ENCODE measurements at places on chromosomes 11 and 22.

GRCh38 chr11:29389793-29390192 is 627.0 kb downstream of the KCNA4 start:
- no peak for DNase-seq

GRCh38 chr22:50581950-50582492 is 628 bp downstream of the CHKB start:
- no peak for DNase-seq

GRCh38 chr11:71070490-71071453 is 181.6 kb downstream of the SHANK2 start:
- DNase-seq, result no peak

DNA sequence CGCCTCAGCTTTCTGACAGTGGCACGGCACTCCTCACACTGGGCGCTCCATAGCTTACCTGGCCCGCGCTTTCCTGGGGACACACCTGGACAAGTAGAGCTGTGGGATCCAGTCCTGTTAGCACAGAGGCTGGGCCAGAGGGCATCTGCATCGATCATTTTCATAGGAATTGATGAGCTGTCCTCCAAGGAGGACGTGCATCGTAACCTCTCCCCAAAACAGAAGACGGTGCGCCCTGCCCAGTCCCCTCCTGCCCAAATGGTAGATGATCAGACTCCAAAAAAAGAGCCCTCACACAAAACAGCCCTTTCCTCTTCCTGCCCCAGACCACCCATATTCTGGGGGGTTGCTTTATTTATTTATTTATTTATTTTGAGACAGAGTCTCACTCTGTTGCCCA is 161.2 kb downstream of the CTTN start:
- no peak for DNase-seq

- DNase-seq, result no peak
Observed at GRCh38 chr22:47990481-47990880, 1228.0 kb downstream of the TBC1D22A start.

Data from AG09319 (cell line).